ENCODE measurements at places on chromosomes 13 and 19. TPM values are rescaled to one million over a fixed set of nuclear protein-coding genes. Genes with fewer than 3 reads are reported as not detected.

Gene CYP2S1
- 4.3 TPM for polyA plus RNA-seq

Gene ZNF506
- 14.4 TPM for polyA plus RNA-seq

Gene CPAMD8
- 17.3 TPM for polyA plus RNA-seq

Gene TYROBP
- 162 TPM for polyA plus RNA-seq

Measured in thymus (tissue), 14 donors.